Osteoblast (primary cell): ENCODE measurements at places on chromosomes 16 and 17. TPM values are rescaled to one million over a fixed set of nuclear protein-coding genes. Genes with fewer than 3 reads are reported as not detected.

Gene PVALEF
- not detected in 2 replicates for total RNA-seq

Gene JPH3
- total RNA-seq, result under 0.01 TPM in 1 of 2 replicates, not detected in the other

Gene PRRT2
- 1.4 and 4.1 TPM in 2 replicates for total RNA-seq

Gene TEX14
- total RNA-seq, result under 0.01 TPM in 2 replicates

Gene HASPIN
- 1.4 and 1.5 TPM in 2 replicates for total RNA-seq

Gene CHAD
- not detected in 2 replicates for total RNA-seq

Gene TBC1D3
- not detected in 2 replicates for total RNA-seq

Gene KIFC3
- total RNA-seq, result 40.5 and 41.0 TPM in 2 replicates

Gene MT1F
- 2.1 and 3.3 TPM in 2 replicates for total RNA-seq

Gene CES3
- 0.29 TPM in 1 of 2 replicates, not detected in the other for total RNA-seq

Gene KCNAB3
- total RNA-seq, result under 0.01 and 0.29 TPM in 2 replicates
